ENCODE measurements at places on chromosomes 12 and 14.

GRCh38 chr14:77275041-77275580 is 4.1 kb upstream of the NGB start:
- no peak for DNase-seq

DNA sequence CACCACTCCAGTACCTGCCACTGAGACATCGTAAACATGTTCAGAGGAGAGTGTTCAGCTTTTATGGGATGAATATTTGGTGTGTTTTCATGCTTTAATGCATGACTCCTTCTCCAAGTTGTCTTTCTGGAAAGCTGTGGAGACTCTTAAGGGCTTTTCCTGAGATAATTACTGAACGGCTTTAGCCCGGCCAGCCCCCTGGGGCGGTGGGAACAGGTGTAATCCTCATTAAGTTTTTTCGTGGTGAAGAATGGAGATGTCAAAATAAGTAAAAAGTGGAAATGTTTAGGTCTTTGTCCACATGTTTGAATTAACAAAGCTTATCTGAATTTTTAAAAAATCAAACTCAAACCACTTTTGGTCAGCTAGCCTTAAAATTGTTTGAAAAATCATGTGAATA is 1.5 kb downstream of the SYNE2 start:
- no peak for DNase-seq

- peak; percentile 29 for DNase-seq
Measured at GRCh38 chr12:1531153-1531653, 63.2 kb downstream of the FBXL14 start.

GRCh38 chr12:114954511-114955055 is 270.6 kb upstream of the TBX3 start:
- DNase-seq, result no peak

DNA sequence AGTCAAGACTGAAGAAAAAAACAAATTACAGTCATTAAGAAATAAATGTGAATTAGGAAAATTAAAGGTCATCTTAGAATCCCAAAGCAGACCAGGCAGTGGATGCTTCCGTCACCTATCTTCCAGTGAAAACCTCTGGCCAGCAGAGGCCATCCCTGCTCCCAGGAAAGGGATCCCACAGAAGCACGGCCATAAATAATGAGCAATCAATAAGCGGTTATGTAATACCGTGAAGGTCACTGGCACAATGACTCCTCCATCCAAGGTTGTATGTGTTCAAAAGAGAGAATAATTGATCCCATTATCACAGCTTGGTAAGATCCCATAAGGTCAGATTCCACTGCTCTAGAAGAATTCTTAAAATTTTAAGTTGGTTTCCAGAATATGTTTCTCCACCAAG is 85.7 kb downstream of the PPP2R5E start:
- DNase-seq, result no peak

DNA sequence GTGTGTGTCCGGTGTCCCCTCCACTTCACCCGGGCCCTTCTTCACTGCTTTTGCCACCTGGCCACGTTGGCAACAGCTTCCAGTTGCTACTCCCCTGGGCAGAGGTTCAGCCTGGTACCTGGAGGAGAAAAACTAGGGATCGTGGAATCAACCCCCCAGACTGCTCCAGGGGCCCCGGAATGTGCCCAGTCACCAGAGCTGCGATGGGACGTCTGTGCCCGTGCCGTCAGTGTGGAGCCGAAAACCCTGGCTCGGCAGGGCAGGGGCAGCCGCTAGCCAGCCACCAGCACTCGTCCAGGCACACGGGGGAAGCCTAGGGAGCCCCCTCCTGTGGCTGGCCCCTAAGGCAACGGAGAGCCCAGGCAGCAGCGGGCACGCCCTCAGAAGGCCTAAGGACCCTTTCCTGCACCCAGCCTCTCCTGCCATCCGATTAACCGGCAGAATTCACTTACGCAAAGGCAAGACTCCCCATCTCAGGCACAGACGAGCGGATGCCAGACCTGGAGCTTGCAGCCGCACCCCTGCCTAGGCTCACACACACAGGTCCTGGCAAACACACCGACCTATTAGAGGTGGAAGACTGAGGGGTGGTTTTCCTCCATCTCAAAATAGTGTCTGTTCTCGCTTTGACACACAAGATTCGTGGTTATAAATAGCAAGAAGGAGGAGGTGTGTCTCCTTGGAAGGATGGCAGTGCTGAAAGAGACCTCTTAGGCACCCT is 62.6 kb downstream of the FBXL14 start:
- DNase-seq, result no peak

DNA sequence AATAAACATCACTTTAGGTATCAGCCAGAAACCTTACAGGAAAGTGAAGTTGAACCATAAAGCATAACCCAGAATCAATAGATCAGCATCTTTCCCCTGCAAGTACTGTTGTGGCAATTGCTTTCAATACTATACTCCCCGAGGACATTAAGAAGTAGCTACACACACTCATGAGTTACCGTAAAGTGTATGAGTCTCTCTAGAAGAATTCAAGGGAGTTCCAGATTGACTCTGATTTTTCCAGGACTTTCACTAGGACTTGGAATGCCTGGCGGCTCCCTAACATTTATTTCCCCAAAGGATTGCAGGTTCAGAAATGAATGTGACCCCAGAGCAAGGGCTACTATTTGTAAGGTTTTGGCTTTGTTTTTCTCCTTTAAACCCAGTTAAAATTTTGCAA is 465.4 kb upstream of the MDGA2 start:
- DNase-seq, result no peak

- no peak for DNase-seq
Measured at GRCh38 chr14:67943947-67944346, 124.4 kb downstream of the RAD51B start.

- DNase-seq, result no peak
Measured at GRCh38 chr12:75571656-75572205, 60.3 kb upstream of the KRR1 start.

DNA sequence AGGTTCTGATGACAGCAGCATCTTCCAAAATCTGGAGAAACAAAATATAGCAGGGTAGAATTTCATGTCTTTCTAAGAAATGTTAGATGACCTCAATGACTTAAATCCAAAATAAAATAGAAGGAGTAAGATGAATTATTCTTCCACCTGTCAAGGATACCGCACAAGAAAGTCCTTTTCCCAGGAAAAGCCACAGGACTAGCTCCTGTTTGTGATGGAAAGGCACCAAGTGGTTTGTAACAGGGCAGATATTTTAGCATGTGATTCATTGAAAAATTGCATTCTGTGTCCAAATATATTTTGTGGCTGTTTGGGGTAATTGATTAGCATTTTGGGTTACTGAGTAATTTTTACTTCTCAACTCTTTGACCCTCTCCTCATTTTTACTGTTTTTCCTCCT is 2.7 kb downstream of the CD163L1 start:
- no peak for DNase-seq

DNA sequence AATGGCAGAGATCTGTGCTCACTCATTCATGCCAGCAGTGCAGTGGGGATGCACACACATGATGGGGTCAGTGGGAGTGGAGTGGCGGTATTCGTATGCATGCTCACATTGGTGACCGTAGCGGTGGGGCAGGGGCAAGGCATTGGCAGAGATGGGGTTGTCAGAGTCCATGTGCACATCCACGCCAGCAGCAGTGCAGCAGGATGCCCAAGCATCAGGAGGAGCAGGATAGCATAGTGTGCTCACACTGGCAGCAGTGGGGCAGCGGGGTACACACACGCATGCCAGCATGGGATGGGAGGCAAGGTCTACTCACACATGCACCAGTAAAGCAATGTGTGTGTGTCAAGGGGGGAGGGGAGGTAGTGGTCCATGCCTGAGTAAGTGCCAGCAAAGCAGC is 89.4 kb upstream of the GARIN6 start:
- DNase-seq, result no peak

DNA sequence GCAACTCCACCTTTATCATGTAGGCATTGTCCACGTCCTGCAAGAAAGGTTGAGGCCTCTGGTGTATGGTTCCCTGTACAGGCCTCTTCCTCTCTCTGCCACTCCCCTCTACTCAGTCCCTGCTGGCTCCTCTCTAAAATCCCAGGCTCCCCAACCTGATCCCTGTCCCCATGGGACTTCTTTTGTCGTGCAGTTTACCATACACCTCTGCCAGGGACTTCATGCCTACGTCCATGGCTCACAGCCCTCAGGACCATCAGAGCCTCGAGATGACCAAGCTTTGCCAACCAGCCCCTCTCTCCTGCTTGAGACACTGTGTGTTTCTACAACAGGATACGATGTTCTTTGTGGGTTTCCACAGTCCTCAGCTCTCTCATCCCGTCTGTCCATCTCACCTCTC is 2.9 kb downstream of the KRT2 start:
- DNase-seq, result no peak

DNA sequence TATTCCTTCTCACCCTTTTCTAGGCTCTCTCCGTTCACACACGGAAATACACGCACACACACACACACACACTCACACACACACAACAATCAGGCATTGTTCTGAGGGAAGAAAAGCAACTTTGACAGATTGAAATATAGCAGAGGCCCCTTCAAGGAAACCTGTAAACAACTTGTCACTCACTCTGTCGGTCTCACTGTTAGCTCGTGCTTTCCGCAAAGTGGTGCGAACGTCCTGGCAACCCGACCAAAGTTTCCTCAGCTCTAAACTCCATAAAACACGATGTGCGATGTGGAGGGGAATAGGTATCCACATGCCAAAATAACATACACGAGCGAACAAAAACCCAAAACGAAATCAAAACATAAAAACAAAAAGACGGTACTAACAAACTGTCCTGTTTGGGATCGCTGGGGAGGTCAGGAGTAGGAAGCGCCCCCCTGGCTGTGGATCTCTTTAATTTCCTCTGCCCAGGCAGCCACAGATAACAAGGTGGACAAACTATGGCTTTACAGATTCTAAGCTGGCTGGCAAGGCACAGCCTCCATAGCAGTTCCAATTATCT is 822 bp upstream of the SOX5 start:
- no peak for DNase-seq

DNA sequence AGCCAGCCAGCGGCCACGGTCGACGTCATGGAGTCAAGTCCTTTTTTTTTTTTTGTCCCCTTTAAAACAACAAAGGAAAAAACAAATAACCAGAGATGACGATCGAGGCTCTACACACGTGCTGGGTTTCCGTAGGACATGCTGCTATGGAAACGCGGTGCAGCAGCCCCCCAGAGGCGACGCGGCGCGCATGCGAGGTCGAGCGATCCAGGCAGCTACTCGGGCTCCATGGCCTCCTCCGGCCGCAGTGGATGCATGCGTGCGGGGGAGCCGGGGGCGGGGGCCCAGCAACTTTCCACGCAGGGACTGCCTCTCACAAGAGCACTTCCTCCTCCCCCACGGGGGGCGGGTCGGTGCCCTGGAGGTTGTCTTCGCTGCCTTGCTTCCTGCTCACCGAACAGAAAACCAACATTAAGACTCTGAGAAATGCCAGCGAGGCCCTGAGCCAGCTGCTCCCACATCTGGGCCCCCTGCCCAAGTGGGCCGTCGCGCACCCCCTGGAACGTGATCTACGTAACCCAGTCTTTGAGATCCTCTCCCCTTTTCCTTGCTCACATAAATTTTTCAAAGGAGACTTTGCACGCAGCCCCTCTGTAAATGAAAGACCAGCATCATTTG is 30.7 kb downstream of the P2RX4 start:
- DNase-seq, result peak; percentile 66

DNA sequence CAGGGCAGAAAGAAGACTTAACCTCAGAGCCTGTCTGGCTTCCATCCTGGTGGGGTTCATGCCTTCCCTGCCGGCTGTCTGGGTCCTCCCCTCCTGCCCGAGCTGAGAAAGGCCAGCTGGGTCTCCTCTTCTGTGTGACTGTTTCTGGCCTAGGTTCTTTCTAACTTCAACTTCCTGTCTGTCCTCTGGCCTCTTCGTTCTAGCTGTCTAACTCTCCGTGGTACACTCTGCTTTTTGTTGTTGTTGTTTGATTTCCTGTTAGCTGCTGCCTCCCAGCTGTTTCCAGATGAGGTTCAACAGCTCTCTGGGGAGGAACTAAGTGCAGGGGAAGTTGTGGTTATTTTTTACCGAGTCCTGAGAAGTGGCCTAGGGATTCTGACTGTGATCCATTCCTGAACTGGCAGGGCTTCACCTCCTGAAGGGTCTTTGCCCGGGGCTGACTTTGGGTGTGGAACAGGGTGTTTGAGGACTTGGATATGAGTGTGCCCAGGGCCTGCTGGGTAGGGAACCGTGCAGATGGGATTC is 3.2 kb downstream of the MLXIP start:
- no peak for DNase-seq

DNA sequence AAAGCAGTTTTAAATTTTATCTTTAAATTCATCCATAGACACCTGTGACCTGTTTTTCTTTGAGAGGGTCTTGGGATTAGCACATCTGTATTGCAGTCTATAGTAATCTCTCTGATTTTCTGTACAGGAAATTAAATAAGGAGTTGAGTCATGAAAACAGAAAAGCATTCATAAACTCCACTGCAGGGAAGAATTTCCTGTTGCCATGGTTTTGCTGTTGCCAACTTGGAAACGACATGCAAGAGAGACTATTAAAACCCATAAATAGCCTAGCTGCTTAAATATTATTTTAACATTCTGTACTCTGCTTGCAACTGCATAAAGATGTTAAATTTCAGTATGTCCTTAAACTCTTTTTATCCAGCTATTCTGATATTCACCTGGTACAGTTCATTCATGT is 281.0 kb upstream of the RGS6 start:
- DNase-seq, result no peak

GRCh38 chr12:128830505-128830893 is 6.7 kb upstream of the SLC15A4 start:
- DNase-seq, result no peak

- DNase-seq, result no peak
Measured at GRCh38 chr12:19706936-19707335, 267.6 kb downstream of the AEBP2 start.

Data from activated B cell treated with CpG ODN at 0.5 μM for 24 hours (primary cell).